ENCODE measurements at places on chromosomes 4 and X.

DNA sequence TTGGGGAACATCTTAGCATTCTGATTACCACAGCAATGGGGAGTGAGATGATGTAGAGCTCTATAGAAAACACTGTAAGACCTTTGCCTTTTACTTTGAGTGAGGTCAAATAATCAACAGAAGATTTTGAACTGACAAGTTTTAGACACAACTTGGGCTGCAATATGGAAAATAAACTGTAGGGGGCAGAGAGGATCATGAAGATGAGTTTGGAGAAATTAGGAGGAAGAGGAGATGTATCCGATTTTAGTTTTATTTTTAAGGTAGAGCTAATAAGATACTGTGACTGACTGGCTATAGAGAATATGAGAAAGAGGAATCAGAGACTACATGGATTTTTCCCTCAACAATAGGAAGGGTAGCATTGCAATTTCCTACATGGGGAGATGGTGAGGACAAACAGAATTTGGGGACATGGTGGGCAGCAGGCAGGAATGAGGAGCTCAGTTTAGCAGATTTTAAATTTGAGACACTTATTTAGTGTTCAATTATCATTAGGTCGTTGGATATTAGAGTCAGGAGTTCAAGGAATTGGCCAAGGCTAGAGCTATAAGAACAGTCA is 563.1 kb downstream of the INPP4B start:
- DNase-seq = peak; percentile 40

- no peak for DNase-seq
Measured at GRCh38 chrX:100623001-100623400, 13.6 kb downstream of the TSPAN6 start.

- no peak for DNase-seq
Measured at GRCh38 chr4:14640476-14640875, 361.8 kb upstream of the CPEB2 start.

GRCh38 chr4:138188406-138189084 is 53.6 kb downstream of the SLC7A11 start:
- DNase-seq = no peak

DNA sequence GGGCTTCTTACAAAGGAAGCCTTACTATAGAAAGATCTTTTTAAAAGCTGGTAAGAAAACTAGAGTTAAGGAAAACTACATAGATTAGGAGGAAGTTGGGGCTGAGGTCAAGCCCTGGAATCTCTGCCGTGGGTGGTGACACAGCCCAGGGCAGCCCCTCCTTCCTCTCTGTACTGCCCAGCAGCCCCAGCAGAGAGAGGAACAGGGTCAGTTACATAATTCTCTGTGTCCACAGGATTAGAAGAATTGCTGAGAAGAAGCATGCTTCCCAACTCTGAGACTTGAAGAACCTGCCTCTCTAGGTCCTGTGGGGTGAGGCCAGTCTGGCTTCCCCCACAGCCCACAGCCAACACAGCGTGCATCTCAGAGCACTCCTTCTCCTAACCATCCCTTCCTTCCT is 9.2 kb upstream of the ABLIM2 start:
- DNase-seq = no peak

DNA sequence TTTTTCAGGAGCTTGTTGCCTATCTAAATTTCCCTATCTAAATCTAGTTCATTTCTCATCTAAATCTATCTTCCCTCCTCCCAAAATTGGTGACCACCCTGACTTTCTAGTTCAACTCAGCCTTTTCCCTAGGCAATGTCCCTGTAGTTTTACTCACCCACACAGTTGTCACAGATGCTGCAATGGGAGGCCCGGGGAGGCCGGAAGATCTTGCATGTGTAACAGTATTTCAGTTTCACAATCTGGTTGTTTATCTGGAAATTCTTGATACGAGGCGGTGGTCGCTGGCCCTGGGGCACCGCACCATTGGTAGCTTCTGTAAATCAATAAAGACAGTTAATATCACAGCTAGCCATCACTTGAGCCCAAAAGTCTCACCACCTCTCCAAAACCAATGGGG is 20.2 kb downstream of the ZDHHC9 start:
- peak; percentile 8 for DNase-seq

DNA sequence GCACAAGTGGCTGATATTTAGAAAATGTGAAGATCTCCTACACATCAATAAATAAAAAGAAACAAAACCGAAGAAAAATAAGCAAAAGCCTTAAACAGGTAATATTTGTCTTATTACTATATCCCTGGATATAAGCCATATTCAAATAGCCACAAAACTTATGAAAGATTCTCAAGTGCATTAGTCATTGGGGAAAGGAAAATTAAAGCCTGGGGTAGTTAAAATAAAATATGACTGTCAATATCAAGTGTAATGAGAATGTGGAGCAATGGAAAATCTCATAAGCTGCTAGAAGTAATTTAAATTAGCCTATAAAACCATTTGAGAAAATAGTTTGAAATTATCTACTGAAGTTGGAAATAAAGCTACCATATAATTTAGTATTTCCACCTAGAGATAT is 399.9 kb downstream of the GASK1B start:
- DNase-seq = no peak

DNA sequence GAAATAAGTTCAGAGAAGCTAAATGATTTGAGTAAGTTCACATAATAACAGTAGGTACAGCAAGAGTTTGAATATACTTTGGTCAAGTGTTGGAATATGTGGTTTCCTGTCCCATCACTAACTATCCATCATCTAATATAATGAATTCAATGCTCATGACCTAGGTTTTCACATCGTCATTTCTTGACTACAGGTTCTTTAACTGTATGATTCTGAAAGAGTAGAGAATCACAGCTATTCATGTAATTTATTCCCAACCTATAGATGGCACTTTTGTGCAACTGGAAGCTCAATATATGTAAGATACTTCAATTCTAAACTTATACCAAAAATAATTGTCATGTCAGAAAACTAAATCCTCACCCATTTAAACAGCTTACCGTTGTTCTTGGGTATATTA is 53.1 kb downstream of the TIGD2 start:
- no peak for DNase-seq

DNA sequence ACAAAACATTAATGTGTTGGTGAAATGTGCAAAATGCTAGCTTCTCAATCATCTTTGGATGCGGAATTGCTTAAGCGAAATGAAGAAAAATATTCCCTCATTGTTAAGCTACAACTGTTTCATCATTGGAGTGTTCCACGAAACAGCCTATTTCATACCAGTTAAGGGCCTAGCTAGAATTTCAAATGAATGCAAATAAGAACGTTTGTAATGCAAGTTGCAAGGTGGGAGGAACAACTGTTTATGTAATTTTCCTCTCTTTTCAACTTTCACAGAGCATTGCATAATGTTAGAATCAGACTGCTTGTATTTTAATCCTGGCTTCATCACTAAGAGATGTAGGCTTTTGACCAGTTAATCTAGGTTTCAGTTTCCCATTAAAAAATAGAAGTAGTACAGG is 480.1 kb downstream of the IL1RAPL1 start:
- no peak for DNase-seq

GRCh38 chr4:33072298-33073089 is 2352.3 kb downstream of the PCDH7 start:
- no peak for DNase-seq

DNA sequence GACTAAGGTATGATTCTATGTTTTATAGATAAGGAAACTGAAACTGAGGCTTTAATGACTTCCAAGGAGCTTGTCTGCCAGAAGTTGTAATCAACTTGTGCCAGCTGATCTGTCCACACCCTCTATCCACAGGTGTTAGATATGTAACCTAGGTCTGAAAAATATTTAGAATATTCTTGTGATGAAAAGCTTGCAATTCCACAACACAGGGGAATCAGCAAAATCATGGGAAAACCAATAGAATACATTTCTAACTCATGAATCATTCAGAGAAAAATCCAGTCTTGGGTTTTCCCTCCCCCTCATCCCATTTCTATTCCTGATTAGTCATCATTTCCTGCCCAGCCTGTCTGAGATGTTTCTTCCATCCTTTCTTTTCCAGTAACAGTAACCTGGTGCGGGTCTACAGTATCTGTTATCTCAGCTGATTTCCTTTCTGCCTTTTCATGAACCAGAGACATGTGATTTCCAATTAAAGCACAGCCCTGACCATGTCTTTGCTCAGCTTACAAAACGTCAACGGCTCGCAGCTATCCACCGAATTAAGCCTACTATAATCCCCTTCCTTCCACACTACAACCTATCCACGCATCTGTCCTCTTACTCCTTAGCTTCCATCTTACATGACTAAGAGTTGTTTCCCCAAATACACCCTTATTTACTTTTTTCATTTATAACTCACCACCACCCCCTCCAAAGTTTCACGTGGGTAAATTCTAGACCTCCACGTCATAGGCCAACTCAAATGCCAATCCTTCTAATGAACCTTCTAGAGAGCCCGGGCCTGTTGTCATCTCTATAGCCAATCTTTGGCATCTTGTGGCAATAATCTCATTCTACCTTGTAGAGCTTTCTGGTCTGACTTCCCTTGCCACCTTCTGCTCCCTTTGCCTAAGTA is 961 bp upstream of the NOCT start:
- DNase-seq = no peak

DNA sequence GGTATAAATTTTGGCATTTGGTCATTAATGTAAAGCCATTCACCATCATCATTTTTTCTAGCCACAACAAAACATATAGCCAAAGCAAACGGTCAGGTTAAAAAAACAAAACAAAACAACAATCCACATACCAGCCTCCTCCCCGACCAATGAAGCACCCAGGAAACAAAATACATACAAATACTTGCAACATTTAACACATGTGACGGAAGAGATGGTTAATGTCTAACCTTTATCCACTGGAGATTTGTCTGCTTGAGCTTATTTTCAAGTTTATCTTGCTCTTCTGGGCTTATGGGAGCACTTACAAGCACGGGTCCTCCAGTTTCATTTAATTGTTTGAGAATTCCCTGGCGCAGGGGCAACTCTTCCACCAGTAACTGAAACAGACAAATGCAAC is 857.5 kb upstream of the FTHL17 start:
- DNase-seq = no peak

DNA sequence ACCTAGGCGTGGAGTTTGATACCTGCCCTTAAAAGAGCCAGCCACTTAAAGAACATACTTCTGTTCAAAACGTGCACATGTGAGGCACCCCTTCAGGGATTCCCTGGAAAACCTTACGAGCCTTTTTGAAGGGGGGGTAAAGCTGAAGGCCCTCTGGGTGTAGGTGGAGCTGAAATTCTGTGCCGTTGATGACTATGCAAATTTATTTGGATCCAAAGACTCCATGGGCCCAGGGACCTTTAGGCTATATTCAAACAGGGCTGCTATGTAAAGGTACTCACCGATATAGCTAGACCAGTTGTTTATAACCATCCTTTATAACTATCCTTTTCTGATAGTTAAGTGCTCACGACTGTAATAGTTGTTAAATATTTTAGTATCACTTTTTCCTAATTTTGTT is 40.3 kb upstream of the NFXL1 start:
- no peak for DNase-seq

DNA sequence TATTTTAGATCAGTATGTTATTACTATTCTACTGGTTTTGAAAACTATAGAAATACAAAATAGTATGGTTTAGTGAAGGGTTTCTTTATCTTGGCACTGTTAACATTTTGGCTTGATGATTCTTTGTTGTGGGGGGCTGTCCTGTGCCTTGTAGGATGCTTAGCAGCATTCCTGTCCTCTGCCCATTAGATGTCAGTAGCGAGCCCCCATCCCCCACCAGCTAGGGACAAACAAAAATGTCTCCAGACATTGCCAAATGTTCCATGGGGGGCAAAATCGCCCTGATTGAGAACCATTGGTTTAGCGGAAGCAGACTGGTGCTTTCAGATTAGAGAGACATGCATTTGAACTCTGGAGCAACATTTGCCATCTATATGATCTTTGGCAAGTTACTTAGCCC is 23.3 kb downstream of the SPARCL1 start:
- no peak for DNase-seq

- DNase-seq = no peak
Measured at GRCh38 chr4:110042545-110043517, 130.1 kb downstream of the EGF start.

DNA sequence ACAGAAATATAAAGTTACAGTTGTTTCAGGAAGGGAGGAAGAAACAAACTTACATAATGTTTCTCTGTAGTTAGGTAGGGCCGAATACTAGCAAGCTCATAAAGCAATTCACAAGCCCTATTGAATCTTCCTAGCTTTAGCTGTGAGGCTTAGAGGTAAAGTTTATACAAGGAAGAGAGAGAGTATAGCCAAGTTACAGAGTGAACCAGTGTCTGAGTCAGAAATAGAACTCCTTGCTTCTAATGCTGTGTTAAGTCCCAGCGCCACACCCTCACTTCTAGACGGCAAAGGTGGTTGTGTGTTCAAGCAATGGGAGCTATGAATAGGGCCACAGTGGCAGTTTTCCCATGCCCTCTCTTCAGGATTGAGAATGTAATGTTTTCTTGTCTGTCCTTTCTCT is 6.1 kb downstream of the LPAR4 start:
- DNase-seq = no peak

DNA sequence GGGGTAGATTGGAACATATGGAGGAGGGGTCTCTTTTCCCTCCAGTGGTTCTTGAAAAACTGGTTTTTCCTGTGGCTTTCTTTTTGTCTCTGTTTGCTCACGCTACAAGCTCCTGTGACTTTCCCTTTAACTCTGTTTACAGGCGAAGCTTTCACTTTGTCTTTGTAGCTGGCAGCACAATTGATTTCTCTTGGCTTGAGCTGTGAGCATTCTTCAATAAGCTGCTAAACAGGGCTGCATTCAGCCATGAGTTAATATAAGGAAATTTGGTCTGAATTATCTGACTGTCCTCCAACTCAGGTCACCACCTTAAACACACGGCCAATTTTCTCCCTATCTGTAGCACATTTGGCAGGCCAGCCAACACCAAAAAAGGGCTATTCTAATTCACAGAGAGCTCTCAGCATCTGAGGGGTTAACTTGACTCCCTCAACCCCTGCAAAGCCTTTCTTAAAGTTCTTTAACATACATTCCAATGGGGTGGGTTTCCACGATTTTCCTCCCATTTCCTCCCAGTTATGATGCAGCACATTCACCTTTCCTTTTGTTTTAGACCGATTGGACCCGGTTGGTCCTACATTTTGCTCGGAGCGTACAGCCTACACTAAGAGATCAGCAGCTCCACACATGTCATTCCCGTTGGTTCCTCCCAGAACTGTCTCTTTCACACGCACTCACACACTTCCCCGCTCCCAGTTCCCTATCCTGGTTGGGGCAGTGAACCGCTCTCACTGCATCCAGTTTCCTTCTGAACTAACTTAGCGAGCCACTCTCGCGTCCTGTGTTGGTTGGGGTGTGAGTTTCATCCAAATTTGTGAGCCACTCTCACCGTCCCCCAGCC is 45.4 kb downstream of the UGT2A3 start:
- DNase-seq = no peak

DNA sequence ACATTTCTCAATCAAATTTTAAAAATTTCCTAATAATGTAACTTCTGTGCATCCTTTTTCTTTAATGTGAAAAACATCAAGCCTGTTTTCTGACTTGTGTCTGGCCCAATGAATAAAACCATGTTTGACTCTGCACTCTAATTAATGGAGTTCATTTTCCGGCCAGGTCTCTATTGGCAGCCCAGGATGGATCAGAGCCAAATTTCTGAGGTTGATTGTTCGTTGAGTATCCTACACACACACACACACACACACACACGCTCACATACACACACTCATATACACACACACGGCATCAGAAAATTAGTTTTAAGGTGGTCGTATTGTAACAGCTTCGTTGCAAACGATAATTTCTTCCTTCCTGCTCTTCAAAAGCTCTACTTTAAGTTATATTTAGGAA is 28.9 kb upstream of the TLL1 start:
- DNase-seq = no peak

GRCh38 chr4:680928-681645 is 6.7 kb downstream of the MYL5 start:
- peak; percentile 46 for DNase-seq

GRCh38 chr4:152999346-153000075 is 63.4 kb downstream of the FHDC1 start:
- no peak for DNase-seq

Data from activated CD4-positive, alpha-beta T cell treated with anti-CD3 and anti-CD28 coated beads, Interleukin-2, amount 10 ng/mL, durations not matched to agents 7 days and 5 days (primary cell).